ENCODE measurements at places on chromosomes 2 and 18. TPM values are rescaled to one million over a fixed set of nuclear protein-coding genes. Genes with fewer than 3 reads are reported as not detected.

Gene GALNT5
- 15.3 TPM for polyA plus RNA-seq

Gene OR6B2
- polyA plus RNA-seq: not detected

Gene CYP27A1
- polyA plus RNA-seq: 0.18 TPM

Gene ERMN
- not detected for polyA plus RNA-seq

Gene GULP1
- polyA plus RNA-seq: 35.0 TPM

Gene LOXL3
- 47.9 TPM for polyA plus RNA-seq

Gene EGR4
- 0.02 TPM for polyA plus RNA-seq

Gene CCDC148
- not detected for polyA plus RNA-seq
